Anterior cingulate cortex (tissue), 58 donors: ENCODE measurements at places on chromosomes 7 and 10.

DNA sequence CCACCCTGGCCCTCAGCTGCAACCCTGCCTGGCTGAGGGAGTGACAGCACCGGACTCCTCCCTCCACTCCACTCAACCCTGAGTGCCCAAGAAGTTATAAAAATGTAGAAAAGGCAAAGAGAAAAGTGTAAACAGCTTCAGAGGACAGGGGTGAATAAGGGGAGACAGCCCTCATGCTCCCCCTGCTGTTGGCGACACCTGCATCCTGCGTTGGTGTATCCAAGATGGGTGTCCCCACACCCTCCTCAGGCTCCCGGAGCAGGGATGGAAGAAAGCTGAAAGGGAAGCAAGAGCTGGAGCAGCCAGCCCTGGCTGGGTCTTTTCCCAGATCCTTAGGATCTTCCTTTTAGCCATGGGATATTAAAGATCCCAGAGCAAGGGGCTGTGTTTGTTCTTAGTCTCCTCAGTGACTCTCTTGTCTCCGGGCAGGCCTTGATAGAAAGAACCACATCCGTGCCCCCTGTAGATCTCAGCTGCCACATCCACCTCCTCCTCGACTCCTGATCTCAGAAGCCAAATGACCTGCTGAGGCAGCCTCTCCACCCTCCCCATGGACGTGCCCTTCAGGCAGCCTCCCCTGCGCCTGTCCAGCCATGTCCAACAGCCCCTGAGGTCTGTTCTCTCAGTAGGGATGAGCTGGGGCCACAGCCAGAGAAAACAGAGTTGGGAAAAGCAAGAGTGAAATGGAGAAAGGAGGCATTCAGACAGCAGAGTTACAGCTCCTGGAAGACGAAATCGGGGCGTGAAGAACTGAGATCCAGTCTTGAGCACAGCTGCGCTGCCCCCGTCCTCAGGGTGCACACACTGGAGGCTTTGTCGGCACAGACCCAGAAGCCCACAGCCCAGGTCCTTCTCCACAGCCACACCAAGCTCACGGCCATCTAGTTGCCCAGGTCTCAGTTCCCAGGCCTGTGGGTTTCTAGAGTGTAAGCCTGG is 6.8 kb downstream of the FAM131B start:
- DNase-seq, result no peak

DNA sequence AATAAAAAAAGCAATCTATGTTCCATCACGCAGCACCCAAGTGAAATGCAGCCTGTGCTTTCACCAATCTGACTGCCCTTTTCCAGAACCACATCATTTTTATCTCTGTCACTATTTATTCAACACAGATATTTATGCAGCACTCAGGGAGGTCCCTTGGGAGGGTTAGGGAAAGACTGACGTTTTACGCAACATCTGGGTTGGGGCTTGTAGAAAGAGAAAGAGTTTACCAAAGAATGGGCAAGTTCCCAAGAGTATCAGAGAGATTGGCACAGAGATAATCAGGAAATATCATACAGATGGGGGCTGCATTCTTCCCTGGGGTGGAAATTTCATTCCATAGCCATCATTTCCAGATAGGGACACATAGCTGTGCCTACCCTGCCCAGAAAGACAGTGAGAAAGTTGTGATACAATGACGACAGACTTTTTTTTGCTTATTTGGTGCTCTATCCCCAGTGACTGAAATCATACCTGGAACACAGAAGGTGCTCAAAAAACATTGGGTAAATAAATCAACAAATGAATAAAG is 474.2 kb downstream of the CALN1 start:
- DNase-seq, result no peak

DNA sequence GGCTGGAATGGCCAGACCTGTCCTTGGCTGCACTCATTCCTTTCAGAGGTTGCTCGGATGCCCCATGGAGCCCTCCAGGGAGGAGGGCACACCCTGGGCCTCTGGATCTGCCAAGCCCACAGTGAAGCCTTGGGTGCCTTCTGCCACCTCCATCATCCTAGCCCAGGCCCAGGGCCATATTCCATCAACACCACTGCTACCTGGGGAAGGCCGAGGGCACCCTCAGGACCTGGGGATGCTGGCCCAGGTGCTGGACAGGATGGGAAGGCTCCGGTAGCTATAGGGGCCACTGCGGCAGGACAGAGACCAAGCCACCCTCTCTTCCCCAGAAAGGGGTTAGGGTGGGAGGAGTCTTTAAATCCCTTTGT is 810 bp downstream of the OPN4 start:
- DNase-seq, result no peak

DNA sequence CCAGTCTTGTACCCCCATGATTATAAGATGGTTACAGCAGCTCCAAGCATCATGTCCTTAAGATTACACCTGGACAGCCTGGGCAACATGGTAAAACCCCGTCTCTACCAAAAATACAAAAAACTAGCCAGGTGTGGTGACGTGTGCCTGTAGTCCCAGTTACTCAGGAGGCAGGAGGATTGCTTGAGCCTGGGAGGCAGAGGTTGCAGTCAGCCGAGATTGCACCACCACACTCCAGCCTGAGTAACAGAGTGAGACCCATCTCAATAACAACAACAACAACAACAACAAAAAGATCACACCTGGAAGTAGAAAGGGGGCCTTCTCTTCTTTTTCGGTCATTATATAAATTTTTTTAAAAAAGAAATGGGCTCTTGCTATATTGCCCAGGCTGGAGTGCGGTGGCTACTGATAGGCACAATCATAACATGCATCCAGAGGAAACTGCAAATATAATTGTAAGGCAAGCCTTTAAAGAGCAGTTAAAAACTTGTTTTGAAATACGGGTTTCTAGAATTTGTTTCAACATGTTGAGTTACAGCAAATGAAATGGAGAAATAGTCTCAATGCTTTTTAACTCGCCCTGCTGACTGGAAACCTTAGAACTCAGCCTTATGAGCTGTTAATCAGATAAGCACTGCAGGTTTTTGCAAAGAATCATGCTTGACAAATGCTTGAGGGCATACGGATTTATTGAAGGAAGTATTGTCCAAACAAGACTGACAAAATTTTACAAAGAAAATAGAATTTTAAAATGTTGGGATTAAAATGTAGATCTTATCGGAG is 4.7 kb upstream of the ENTPD7 start:
- no peak for DNase-seq

DNA sequence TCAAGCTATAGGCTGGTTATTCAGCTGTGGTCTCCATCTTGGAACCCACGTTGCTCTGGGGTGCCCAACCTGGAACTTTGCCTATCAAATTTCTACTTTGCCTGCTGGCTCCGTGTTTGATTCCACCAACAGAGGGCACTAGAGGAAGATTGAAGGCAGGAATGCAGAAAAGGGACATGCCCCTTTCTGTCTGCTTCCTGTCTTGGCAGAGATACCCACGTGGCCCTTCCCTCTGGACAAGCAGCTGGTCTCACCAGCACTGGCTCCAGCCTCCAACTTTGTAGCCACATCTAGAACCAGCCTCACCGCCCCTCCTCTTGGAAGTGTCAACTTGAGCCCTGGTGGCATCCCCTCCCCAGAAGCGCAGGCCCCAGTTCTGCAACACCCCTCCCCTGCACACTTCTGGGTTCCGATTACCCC is 52.1 kb upstream of the ZNF438 start:
- DNase-seq, result no peak

DNA sequence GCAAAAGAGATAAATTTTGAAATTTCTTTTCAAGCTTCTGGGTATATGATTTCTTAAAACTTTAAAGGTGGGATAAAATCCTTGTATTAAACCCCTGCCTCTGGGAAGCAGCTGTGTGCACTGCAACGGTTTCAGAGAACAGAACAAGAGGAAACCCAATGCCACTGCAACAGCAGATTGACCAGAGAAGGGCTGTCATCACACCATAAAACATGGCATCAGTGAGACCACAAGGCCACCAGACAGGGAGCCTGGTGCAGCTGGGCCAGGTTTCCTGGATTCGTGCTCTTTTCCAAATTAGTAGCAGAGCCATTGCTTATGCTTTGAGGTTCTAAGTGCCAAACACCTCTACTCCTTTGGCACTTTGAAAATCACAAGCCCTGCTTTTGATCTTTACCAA is 152.4 kb downstream of the PRPF18 start:
- no peak for DNase-seq

DNA sequence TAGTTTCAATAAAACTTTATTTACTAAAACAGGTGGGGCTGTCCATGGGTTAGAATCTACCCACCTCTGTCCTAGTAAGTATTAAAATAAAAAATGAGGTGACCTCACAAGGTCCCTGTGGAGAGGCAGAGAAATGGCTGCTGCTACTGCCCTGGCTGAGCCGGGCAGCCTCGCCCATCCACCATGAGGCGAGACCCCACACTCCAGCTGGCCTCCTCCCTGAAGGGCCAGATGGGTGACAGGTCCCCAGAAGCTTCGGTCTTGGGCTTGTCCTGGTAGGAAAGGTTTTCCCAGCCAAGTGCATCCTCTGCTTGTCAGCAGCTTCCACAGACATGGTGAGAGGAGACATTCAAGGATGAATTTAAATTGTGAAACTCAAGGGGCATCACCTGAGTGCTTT is 565.8 kb downstream of the PTPRN2 start:
- no peak for DNase-seq

- no peak for DNase-seq
These were observed 83.4 kb upstream of the NUPR2 start for GRCh38 chr7:56199639-56200038.

- peak; percentile 78 for DNase-seq
These were observed 34.5 kb upstream of the EBLN1 start for GRCh38 chr10:22252224-22252800.

DNA sequence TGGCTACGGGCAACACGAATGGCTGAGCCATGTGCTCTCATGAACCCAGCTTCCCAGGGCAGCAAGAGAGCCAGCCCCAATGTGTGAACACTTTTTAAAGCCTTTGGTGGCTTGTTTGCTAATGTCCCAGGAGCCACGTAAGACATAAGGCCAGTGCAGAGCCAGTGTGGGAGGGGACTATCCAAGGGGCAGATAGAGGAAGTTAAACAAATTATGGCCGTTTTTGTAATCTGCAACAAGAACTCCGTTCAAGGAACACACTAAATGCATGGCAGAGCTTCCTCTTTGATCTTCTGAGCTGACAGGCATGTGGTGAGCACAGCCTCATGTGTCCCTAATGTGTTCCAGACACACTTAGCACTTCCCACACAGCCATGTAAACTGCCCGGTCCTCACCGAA is 133.3 kb downstream of the TEX36 start:
- DNase-seq, result no peak

DNA sequence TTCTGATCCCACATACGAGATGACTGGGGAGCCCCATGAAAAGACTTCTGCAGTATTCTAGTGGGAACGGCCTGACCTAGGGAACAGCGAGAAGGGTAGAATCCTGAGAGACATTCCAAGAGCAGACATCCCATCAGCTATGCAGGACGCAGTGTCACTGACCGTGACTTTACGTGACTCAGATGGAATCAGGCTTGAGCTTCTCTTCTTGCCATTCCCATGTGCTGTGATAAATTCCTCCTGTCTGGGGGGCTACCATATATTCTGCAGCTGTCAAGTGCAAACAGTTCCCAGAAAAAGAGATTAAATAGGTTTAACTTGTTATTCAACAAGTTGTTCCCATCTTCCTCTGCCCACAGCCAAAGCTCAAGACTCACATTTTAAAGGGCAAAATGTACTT is 73.1 kb upstream of the PDE1C start:
- DNase-seq, result no peak

GRCh38 chr10:95756809-95757684 is 1.1 kb downstream of the ENTPD1 start:
- no peak for DNase-seq

DNA sequence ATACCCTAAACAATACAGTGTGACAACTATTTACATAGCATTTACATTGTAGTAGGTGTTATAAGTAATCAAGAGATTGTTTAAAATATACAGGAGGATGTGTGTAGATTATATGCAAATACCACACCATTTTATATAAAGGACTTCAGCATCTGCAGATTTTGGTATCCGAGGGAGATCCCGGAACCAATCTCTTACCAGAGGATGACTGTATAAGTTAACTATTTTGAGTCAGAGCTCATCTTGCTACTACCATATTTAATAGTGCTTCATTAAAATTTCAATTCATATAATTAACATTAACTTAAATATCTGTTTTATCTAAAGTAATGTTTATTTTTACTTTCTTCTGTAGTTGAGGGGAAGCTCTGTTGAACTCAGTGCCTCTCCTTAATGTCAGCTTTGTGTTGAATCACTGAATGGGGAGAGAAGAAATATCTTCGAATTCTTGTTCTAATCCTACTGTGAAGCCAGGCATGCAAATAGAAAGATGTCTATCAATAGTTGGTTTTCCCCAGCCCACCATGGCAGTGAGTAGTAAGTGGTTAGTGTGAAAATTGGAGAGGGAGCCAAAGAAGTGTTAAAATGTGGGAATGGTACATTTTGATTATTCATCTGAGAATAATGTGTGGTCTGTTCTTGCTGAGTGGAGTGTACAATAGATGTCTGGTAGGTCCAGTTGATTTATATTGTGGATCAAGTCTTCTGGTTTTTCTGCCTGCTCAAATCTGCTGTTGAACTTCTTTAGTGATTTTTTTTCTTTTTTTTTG is 90.1 kb upstream of the CYP26C1 start:
- no peak for DNase-seq

GRCh38 chr10:36194276-36194675 is 552.2 kb upstream of the FZD8 start:
- no peak for DNase-seq

DNA sequence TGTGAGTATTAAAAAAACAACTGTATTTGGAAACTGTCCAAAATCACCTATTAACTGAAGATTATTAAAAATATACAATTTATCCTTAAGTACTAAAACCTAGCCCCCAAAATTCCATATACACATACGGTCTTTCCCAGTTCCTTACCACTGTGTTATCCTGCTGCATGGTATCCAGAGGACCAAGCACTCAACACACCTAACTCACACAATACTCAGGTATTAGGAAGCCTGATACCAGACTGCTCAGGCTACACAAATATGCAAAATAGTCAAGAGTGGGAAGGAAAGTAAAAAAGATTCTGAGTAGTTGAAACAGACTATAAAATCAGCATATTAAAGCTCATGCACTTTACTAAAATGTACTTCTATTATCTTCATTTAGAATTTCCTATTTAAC is 67.2 kb downstream of the EPC1 start:
- DNase-seq, result no peak

DNA sequence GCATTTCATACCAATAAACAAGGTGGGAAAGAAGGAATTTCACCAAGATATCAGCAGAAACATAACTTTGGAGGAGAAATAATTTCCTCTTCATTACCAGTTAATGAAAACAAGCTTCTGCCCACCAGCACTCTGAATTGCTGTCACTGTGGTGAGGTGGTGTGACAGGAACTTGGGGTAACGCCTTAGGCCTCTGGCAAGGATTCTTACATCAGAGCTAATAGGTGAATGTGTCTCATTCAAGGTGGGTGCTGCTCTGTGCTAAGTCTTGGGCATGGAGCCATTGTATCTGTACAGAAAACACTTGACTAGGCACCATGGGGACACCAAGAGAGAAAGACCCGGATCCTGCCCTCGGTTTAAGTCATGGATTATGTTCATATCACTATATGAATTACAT is 8.3 kb upstream of the LOXL4 start:
- DNase-seq, result no peak

DNA sequence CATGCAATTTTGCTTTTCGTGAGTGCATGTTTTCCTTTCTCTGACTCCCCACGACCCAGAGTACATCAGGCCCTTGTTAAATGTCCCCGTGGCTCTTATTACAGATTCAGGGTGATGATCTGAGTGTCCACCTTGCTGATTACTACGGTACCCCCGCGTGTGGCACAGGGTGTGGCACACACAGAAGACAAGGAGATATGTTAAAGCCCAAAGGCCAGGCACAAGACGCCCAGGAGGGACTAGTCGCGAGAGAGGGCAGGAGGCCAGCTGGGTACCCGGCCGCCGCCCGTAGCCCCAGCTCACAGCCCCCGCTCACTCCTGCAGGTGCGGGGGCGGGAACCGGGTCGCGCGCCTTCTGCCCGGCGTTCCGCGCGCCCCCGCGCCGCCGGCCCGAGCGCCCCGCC is 281 bp upstream of the EXOC6 start:
- no peak for DNase-seq
